ENCODE measurements at places on chromosomes 6 and 20.

GRCh38 chr6:20566109-20566508, 31.9 kb downstream of the CDKAL1 start:
- DNase-seq = no peak

DNA sequence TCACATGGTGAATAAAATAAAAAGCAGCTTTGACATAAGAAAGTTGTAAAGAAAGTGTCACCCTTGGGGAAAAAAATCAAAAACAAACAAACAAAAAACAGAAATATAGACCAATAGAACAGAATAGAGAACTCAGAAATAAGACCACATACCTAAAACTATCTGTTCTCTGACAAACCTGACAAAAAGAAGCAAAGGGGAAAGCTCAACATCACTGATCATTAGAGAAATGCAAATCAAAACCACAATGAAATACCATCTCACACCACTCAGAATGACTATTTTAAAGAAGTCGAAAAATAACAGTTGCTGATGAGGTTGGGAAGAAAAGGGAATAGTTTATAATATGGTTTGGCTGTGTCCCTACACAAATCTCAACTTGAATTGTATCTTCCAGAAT, 159.1 kb downstream of the TINAG start:
- no peak for DNase-seq

DNA sequence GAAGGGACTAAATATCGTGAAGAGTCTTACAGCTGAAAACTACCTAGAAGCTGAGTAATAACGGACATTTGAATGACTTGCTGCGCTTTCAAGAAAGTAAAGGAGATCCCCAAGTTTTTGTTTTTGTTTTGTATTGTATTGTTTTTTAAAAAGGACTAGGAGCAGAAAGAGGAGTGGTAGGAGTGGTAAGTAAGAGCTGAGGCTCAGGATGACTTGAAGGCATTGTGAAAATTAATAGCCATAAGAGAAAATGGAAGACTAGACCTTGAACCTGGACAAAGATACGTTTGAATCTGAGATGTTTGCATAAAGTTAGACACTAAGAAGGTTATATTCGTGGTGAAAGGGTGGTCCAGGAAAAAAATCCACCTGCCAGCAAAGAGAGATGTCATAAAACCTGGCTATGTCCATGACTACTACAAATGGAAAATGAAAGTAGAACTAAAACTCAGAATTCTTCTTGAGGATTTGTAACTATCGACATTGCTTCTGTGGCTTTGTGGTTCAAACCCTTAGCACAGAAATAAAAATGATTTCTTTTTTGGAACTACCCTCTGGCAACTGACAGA, 824.8 kb upstream of the FLRT3 start:
- DNase-seq = no peak

- no peak for DNase-seq
Measured at GRCh38 chr6:163694988-163695398, 280.5 kb downstream of the QKI start.

DNA sequence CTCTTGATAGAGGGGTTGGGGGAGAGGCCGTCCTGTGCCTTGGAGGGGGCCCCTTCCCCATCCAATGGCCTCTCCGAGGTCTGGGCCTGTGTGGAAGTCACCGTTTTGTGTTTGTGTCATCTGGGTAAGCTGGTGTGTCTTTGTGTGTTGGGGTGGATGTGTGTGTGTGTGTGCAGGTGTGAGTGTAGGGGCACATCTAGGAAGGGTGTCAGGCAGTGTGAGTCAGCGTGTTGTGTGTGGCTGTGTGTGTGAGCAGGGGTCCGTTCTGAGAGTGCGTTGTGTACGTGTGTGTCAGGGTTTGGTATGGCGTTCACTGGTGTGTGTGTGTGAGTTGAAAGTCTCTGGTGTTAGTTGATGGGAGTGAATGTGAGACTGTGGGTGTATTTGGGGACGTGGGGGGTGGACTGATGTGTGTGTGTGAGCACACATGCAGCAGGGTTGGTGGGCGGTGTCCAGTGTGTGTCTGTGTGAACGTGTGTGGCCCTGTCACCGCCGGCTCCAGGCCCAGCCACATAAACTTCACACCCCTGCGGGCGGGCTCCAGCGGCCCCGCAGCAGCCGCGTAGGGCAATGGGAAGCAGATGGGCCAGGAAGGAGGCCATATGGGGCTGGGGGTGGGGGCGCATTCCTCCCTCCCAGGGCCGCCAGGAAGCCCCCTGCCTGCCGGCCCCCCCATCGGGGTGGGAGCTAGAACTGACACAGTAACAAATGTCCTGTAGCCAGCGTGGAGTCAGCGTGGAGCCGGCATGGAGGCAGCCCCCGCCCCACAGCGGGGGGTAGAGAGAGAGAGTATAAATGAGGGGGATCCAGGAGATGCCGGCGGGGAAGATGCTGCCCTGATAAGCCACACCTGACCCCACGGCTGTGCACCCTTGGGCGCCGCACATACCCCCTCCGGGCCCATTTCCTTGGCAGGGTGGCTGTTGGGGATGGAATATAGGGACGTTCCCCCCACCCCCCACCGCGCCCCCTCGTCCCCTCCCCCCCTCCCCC, 32.1 kb downstream of the SNAI1 start:
- no peak for DNase-seq

- no peak for DNase-seq
Measured at GRCh38 chr6:128099571-128100197, 198.8 kb upstream of the THEMIS start.

- DNase-seq = peak; percentile 86
Measured at GRCh38 chr6:155314773-155315515, 660 bp upstream of the TFB1M start.

DNA sequence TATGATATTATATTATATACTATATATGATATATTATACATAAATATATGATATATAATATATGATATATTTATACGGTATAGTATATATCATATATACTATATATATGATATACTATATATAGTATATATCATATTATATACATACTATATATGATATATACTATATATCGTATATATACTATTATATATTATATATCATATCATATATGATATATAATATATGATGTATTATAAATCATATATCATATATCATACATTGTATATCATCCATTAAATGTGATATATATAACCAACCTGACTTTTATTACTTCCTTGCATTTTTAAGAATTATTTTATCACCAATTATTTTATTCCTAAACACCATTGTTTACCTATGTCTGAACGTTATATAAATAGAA, 146.6 kb upstream of the PRSS16 start:
- no peak for DNase-seq

- DNase-seq = no peak
Measured at GRCh38 chr6:127092466-127092865, 26.0 kb upstream of the RSPO3 start.

GRCh38 chr6:41771058-41771983, 8.4 kb downstream of the FRS3 start:
- no peak for DNase-seq

DNA sequence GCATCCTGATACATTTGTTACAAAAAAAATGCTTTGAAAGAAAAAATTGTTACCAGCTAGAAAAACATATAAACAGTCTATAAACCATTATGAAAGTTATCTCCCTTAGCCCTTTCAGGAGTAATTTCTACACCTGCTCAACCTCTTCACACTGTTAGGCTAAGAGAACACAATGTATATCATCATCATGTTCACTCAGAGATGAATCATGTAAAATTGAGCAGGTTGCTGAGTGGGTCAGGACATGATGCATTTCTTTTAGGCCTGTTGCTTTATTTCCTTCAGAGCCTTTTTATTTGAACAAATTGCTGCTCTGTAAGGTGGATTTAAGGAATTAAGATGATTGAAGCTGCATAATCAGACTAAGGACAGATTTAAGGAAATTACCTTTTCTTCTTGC, 531.3 kb upstream of the MAN1A1 start:
- no peak for DNase-seq

DNA sequence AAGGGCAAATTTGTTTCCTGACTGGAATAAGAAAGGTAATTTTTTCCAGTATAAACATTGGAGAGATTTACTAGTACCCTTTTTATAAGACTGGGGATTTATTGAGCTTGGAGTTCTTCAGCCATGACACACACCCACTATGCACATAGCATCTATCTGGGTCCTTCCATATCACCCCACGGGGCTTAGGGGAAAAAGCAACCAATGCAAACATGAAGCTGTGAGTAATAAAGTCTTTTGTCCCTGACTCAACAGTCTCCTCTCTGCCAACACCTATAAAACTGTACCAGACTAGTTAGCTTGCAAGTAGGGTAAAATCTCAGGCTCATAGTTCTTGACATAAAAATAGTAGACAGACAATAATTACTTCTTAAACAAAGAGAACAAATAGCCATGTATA, 23.4 kb downstream of the COL21A1 start:
- no peak for DNase-seq

DNA sequence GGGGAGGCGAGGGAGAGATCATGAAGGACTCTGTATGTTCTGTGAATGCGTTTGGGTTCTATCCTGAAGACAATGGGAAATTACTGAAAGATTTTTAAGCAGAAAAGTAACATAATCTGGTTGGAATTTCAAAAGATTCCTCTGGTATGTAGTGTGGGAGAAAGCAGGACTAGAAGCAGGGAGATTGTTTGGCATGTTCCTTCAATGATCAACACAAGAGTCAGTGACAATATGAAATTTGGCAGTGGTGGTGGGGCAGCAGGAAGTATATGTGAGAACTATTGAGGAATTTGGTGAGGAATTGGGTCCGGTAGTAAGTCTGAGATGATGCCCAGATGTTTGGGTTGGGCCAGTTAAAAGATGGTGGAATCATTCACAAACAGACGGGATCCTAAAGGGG, 348.7 kb downstream of the CD83 start:
- DNase-seq = no peak

DNA sequence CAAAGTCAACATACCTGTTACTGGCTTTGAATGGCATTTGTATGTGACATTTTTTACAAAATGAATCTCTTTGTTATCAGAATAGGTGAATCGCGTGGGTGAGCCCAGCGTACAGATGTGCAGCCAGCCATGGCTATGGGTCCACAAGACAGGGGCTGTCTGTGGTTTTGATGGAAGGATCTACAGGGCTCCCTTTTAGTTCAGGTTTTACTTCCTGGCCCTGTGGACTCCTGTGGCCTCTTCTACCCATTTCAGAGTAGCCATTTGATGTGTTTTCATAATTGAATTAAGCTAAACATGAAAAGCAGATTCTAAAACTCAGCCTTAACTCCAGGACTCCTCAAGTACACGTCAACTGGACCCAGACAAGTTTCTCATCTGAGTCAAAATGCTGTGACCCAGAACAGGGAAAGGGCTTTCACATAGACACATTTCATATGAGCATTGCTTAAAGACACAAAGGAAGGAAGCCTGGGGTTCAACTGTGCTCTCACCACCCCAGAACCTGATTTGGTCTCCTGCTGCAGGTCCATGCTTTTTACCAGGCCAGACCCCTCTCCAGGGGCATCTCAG, 105.3 kb upstream of the NAA20 start:
- DNase-seq = no peak

DNA sequence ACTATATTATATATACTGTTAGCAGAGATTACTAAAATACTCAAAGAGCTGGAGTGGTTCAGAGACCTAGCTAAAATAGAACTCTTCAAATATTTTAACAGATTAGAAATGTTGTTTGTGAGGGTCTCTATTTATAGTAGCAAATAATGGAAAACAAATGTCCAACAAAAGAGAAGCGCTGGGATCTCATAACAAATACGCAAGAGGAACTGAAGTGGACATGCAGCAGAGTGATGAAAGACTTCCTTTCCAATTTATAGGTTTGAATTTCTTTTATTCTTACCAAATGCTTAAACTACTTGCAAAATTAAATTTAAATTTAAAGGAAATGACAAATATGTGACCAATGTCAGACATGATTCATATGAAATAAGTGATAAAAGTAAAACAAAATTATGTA, 49.9 kb downstream of the PIGU start:
- DNase-seq = no peak

GRCh38 chr6:116884530-116884929, 7.5 kb downstream of the RFX6 start:
- no peak for DNase-seq

DNA sequence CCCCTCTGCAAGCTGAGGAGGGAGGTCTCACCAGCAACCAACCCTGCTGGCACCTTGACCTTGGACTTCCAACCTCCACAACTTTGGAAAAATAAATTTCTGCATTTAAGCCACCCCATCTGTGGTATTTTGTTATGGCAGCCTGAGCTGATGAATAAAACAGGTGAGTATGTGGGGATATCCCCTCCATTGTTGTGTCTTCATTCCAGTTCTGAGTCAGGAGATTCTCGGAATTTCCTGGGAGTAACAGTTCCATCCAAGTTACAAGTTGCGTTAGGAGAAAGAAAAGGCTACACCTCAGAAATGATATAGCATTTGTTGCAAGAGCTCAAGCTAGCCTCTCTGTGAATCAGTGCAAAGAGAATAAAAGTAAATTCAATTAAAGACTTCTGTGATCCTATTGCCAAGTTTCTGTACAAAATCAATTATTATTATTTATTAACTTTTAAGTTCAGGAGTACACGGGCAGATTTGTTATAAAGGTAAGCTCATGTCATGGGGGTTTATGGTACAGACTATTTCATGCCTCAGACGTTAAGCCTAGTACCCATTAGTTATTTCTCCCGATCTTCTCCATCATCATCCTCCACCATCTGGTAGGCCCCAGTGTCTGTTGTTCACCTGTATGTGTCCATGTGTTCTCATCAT, 153.0 kb downstream of the NKAIN2 start:
- DNase-seq = no peak

- no peak for DNase-seq
Measured at GRCh38 chr6:10219510-10219909, 195.4 kb downstream of the TFAP2A start.

DNA sequence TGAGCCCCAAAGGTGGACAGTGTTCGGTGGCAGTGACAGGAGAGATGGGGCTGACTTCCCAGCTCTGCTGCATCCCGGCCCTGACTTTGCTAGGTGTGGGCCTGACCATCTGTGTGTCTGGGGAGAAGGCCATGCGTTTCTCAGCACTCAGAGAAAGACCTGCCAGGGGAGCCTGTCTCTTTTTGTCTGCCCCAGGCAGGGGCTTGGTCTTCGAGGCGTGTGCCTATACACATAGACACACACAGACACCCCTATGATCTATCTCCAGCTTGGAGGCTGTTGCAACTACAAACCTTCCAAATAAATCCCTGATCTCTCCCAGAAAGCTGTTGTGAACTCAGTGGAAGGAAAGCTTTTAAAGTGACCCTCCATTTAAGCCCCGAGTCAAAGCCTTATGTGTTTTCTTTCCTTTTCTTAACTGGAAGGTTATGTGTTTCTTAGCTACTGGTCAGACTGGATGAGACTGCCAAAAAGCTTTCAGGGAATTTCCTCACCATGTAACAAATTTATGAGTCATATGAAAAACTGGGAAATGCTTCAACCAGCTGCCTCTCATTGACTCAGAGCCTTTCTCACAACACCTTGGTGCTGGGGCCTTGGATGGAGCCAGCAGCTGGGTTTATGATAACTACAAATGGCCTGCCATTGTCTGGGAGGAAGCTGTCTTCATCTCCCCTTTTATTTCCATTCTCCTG, 102.6 kb downstream of the CDC5L start:
- DNase-seq = no peak

- DNase-seq = no peak
Measured at GRCh38 chr6:93842178-93842577, 422.8 kb upstream of the EPHA7 start.

GRCh38 chr6:98118397-98119045, 715.9 kb upstream of the POU3F2 start:
- DNase-seq = no peak
